ENCODE measurements at places on chromosomes 12 and 14. TPM values are rescaled to one million over a fixed set of nuclear protein-coding genes. Genes with fewer than 3 reads are reported as not detected.

The BDKRB2 gene
- 0.25 TPM for total RNA-seq

The FGF6 gene
- total RNA-seq: not detected

The ISM2 gene
- 0.49 TPM for total RNA-seq

The SLC35E3 gene
- total RNA-seq: 5.7 TPM

The MEG3 gene
- 91.7 TPM for total RNA-seq

The MYF6 gene
- 0.74 TPM for total RNA-seq

The GATC gene
- total RNA-seq: 24.6 TPM

The PPP4R4 gene
- total RNA-seq: 0.49 TPM

The CLEC2A gene
- total RNA-seq: 0.25 TPM

The RNASE4 gene
- 2.0 TPM for total RNA-seq

The AICDA gene
- total RNA-seq: not detected

The ART4 gene
- total RNA-seq: 0.25 TPM

The SIVA1 gene
- 15.0 TPM for total RNA-seq

The PTHLH gene
- total RNA-seq: under 0.01 TPM

The HCAR3 gene
- total RNA-seq: under 0.01 TPM

The CCDC175 gene
- total RNA-seq: 2.0 TPM

The PYGL gene
- 8.1 TPM for total RNA-seq

The OR4L1 gene
- total RNA-seq: not detected

The CCNT1 gene
- 30.0 TPM for total RNA-seq

The CACNA1C gene
- total RNA-seq: 24.1 TPM

The RDH12 gene
- total RNA-seq: 0.25 TPM

The CCDC196 gene
- total RNA-seq: not detected

The LRFN5 gene
- 56.8 TPM for total RNA-seq

The LTBR gene
- 0.98 TPM for total RNA-seq

The DDN gene
- 11.1 TPM for total RNA-seq

The PLA2G1B gene
- total RNA-seq: 1.2 TPM

The GPX2 gene
- not detected for total RNA-seq

The IAPP gene
- total RNA-seq: under 0.01 TPM

The APOLD1 gene
- 31.2 TPM for total RNA-seq

The INSM2 gene
- total RNA-seq: 0.25 TPM

The SPRYD4 gene
- 1.5 TPM for total RNA-seq

The NGB gene
- total RNA-seq: 4.9 TPM
